ENCODE measurements at places on chromosomes 13 and 19. TPM values are rescaled to one million over a fixed set of nuclear protein-coding genes. Genes with fewer than 3 reads are reported as not detected.

- no peak for DNase-seq
These were observed 276.4 kb downstream of the KLF5 start for GRCh38 chr13:73335210-73335609.

DNA sequence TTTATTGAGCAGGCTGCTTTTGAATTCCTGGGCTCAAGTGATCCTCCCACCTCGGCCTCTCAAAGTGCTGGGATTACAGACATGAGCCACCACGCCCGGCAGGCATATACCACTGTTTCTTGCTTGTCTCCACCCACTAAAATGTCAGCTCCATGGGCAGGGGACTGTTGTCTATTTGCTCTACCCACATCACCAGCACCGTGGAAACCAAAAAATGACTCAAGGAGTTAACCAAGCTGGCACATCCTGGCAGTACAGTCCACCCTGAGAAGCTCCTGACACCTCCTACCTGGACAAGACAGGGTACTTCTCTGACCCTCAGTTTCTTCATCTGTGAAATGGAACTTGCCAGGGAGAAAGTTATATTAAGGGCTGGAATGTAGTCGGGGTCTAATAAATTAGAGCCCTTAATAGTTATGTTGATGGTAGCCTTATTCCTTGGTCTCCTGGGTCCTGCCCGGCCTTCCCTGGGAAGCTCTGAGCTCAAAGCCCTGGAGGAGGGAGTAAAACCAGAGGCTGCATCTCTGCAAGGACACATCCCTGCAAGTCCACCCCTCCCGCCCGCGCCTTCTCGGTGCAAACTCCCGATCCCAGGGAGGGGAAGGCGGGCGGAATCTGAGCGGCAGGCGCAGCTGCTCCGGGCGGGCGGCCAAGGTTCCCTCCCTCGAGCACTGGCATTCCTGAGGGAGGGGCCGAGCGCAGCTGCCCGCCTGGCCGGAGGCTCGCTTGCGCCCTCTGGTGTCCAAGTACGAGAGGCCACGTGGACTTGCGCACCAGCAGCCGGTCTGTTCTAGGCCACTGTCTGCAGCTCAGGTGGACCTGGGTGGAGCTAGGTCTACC lies 14.1 kb downstream of the RDH8 start:
- DNase-seq: peak; percentile 97

DNA sequence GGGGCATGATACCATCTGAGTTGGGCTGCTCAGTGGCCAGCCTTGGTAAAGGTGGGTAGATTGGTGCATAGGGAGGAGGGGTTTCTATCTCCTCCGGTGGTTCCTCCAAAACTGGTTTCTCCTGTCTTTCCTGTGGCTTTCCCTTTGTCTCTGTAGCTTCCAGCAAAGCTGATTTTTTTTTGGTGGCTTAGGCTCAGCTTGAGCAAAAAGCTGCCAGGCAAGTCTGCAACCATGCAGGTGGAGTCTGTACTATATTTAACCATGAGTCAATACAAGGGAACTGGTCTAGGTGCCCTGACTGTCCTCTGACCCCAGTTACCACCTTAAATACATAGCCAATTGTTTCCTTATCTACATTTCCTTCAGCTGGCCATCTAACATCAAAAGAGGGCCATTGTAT lies 64.0 kb upstream of the ZNF681 start:
- no peak for DNase-seq

DNA sequence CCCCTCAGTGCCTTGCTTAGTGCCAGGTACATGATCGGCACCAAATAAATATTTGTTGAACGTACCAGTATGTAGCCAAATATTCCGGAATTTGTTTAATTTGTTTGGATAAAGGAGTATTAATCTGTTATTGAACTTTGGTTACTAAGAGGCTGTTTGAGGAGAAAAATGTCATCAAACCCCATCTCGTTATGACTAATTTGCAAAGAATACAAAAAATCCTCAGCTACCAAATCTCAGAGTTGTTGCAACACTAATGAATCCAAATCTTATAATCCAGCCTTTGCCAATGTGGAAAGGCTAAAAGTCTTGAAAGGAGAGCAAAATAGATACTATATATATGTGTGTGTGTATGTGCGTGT lies 79.5 kb downstream of the KLF5 start:
- DNase-seq: no peak

DNA sequence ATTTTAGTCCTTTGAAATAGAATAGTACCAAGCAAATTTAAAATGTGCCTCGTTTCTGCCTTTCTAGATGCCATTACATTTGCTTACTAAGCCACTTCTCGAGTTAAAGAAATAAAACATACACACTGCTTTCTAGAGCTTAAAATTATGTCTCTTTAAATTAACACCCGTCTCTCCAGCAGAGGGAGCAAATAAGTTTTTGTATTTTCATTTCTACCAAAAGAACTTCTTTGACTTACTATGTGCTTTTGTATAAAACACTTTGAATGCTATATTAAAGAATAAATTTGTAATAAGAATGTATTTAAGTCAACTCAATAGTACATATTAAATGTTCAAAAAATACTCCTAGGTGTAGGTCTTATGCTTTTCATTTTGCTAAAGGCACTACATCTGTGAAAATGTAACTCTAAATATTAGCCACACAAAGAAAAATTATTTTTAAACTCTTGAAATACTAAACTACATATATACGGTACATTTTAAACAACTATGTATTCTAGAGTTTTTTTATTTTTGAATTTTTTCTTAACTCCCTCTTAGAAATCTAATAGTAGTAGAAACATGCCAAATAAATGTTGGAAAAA lies 269.3 kb upstream of the MIR17HG start:
- no peak for DNase-seq

GRCh38 chr13:21573920-21574712 lies 29.9 kb downstream of the MICU2 start:
- DNase-seq: no peak

DNA sequence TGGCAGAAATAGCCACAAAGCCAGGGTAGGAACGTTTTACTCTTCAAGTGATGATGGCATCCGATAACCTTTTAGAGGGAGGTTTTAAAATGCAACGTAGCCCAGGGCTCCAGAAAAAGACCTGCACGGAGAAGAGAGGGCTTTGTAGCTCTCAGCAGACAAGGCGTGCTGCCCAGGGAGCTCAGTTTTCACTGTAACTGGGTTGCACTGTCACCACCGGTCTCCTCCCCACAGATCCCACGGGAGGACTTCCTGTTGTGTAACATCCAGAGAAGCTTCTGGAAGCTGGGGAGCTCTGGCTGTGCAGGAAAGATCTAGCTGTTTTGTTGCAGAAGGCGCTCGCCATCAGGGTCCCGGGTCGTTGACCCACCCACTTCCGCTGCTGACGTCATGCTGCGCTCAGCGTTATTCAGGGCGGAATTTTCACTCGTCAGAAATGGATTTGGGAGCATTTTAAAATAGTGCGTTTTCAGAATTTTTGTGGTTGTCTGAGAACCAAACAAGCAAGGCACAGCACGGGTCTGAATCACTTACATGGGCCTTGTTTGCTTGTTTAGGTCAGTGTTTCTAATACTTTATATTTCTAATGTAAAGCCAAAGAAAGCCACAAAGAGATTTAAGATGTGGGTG lies 50.8 kb downstream of the ATP11A start:
- DNase-seq: peak; percentile 71

GRCh38 chr13:91554101-91554500 lies 155.7 kb downstream of the GPC5 start:
- DNase-seq: no peak

DNA sequence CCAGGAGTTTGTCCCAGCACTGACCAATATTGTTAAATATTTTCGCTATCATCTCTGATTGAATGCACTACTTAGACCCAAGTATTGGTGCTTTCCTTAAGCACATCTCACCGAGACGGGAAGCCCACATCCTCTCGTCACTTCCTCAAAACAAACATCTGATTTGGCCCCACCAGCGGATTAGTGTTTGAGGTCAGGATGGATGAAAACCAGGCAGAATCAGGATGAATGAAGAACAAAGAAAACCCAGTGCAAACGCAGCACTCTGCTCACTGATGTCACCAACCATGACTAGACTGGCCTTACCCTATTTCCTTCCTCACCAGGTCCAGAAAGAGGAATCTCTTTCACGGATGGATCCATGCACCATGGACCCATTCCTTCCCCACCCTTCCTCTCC lies 6.0 kb downstream of the PLAUR start:
- no peak for DNase-seq

- no peak for DNase-seq
These were observed 147.1 kb downstream of the NUFIP1 start for GRCh38 chr13:44842158-44842557.

DNA sequence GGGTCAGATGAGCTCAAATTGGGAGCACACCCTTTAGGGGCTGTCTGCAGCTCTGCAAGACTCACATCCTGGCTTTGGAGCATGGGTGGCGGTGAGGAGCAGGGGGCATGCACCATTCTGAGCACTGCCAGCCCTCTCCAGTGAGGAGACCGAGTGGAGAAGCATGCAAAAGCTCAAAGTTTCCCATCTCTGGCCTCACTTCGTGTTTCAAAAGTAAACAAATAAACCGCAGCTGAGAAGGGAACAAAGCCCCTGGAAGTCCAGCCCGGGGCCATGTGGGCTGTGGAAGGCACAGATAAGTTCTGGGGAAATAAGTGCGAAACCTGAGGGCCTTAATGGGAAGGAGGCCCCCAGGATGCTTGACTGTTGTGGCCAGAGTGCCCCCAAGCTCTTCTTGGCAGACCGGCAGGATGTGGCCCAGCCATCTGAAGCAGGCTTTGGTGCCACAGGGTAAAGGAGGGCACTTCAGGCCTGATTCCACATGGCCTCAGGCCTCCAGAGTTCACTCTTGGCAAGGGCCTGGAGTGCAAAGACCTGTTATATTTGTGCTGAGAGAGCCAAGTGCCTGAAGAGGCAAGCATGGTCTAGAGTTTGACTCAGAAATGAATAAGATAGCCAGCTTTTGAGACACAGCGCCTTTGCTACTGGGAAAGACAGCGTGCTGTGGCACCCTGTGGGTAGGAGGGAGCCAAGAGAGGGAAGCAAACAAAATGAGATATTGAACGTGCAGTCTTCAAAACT lies 1.2 kb downstream of the MEDAG start:
- no peak for DNase-seq

DNA sequence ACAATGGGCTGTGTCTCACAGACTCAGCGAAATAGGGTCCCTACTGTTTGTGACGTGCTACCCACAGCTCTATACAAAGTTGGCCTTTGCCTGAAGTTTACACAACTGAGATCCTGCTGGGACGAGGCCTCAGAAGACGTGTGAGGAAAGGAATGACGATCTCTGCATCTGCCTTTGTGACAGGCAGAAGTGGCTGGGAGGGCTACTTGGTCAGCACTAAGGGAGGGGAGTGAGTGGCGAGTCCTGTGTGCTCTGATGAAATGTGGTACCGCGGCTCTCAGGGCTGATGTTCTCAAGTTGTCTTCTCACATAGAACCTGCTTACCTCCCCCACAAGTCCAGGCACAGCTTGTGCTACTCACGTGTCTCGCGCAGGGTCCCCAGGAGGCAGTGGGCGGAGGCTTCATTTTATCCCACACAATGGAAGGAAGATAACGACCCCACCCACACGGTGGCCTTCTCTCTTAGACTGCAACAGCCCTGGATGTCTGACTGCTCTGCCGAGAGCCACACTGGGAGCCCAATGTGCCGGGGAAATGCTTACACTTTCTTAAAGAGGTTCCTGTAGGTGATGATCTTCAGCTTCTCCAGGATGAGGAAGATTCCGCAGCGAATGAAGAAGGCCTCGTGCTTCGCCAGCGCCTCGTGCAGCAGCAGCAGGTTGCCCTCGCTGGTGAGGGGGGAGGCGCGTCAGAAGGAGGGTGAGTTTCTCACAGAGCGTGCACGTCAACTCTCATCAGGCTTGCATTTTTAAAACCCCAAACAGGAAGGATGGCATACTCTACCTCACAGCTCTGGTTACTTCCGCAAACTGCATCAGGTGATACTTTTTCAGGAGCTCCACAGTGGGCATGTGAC lies 21.2 kb downstream of the PROZ start:
- no peak for DNase-seq

DNA sequence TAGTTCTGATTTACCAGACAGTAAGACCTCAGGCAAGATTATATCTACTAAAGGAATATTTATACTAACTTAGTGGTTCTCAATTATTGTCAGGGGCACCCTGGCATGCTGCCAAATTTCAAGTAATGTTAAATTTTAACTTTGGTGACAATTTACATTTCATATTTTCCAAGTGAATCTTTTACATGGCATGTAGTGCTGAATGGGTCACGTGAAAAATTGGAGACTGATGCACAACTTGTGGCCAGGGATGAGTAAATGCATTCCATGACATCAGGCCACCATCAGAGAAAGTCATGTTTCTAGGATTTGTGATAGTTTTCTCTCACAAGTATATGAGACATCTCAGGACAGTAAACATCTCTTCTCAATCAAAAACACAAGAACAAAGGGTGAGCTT lies 202.6 kb upstream of the SOX21 start:
- no peak for DNase-seq

DNA sequence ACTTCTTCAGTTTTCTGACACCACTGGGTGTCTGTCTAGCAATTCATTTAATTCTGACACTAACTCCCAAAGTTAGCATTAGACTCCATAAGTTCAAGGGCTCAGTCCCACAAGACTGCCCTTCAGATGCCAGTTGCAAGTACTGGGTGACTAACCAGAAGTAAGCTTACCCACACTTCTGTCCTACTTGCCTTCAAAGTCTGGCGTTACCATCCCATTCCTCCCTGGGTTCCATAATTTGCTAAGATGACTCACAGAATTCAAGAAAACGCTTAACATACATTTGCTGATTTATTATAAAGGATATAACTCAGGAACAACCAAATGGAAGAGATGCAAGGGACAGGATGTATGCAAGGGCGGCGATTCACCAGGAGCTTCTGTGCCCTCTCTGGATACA lies 45.5 kb upstream of the NPAS1 start:
- DNase-seq: no peak

CYP4F22 gene
- 4.4 TPM for total RNA-seq

WASF3 gene
- 9.2 TPM for total RNA-seq

NCAN gene
- 0.04 TPM for total RNA-seq

KIR3DL1 gene
- not detected for total RNA-seq

ZNF506 gene
- 3.6 TPM for total RNA-seq

ZNF763 gene
- 0.66 TPM for total RNA-seq

MOB3A gene
- total RNA-seq: 10.8 TPM

SYCN gene
- not detected for total RNA-seq

ZNF443 gene
- total RNA-seq: 3.0 TPM
